ENCODE measurements at places on chromosomes 11 and 22.

GRCh38 chr11:35711173-35711910 lies 48.8 kb downstream of the TRIM44 start:
- DNase-seq, result no peak

- no peak for DNase-seq
These were observed 85.2 kb upstream of the SCUBE2 start for GRCh38 chr11:9176550-9176949.

GRCh38 chr22:39308614-39309363 lies 10.6 kb downstream of the RPL3 start:
- DNase-seq, result no peak

- no peak for DNase-seq
These were observed 748.1 kb downstream of the KCNA4 start for GRCh38 chr11:29268733-29269132.

- DNase-seq, result no peak
These were observed 56.3 kb upstream of the SLC5A12 start for GRCh38 chr11:26778000-26778757.

GRCh38 chr22:30192427-30192826 lies 54.1 kb downstream of the LIF start:
- no peak for DNase-seq
